ENCODE measurements at places on chromosomes 1 and 21.

DNA sequence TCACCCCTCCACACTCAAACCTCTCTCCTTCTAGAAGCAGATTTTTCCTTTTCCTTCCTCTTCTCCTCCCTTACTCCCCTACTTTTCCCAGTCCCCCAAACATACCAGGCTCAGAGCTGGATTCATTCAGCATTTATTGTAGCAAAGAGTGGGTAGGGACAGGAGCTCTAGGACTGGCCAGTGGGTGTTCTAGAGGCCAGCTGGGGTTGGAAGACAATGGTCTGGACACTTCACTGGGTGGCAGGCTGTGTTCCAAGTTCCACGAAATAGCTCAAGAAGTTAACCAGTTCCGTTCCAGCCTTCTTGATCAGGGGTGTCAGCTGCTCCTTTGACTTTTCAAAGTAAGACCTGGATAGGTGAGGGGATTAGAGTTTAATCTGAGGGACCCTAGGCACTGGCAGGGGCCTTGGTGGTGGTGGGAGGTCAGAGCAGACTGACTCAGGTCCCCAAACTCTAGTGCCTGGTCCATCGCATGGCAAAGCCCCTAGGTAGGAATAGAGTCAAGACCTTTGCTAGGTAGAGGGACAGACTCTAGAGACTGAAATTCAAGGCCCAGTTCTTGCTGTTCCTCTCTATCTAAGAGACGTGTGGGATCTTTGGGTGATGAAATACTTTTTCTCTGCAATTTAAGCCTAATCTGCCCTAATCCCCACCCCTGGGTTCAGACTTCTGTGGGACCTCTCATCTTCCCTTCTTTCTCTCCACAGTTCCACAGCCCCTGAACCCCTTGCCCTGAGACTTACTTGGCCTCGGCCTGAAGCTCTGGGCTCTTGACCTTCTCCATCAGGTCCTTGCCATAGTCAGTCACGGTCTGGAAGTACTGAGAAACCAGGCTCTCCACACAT is 1.0 kb downstream of the APOA2 start:
- DNase-seq, result no peak

DNA sequence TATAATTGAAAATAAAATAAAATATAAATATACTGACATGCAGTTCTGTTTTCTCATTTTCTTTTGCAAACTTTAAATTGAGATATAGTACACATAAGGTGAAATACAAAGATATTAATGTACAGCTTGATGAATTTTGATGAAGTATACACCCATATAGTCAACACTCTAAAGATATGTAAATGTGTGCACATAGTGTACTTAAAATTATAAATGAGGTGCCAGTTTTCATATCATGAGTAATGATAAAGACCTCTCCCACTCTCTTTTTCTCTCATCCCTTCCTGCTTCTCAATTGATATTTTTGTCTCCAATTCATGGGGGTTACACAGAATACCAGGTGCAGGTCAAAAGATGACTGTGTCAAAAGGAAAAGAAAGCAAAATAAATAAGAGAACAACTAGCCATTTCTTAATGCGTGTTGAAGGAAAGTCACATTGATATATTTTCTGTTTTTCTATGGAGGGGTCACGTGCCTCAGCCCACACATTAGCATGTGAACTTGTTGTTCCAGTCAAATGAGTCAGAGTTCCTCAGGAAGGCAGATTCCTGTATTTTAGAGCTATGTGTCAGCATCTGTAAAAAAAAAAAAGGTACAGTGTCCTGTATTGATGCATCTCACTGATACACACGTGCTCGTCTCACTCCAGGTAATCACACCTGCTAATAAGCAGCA is 64.3 kb upstream of the HOOK1 start:
- peak; percentile 53 for DNase-seq

DNA sequence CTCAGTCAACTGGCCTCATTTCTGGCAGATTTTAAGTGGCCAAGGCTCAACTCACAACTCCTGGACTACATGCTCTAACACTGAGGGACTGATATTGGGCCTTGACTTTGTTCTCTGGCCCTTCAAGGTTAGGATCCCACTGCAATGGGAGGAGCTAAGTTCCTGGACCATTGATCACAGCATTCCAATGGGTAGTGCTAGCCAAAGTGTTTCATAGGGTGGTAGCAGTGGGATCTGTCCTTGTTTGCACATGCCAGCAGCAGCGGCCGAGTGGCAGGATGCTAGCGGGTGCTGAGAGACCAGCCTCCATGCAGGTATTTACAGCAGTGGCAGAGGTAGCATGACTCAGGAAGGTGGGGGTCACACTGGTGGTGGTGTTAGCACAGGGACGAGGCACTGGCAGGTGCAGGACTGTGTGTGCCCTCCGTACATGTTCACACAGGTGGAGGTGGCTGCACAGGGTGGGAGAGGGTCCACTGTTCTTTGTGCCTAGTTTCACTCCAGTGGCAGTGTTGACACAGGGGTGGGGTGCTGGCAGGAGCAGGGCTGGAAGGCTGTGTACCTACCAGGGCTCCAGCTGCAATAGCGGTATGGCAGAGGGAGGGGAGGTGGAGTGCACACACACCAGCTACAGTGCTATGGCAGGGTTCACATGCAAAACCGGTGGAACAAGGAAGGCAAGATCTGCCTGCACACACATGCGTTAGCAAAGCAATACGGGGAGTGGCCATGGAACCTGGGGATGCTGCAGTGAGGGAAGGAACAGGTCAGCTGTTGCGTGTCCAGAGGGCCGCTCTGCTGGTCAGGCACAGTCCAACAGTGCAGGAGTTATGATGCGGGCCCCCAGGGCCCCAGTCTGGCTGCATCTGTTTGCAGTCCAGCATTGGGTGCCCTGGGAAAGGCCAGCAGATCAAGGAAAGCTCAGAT is 51.7 kb downstream of the COL24A1 start:
- DNase-seq, result no peak

GRCh38 chr1:61337037-61337436 is 254.7 kb downstream of the NFIA start:
- DNase-seq, result peak; percentile 24

- no peak for DNase-seq
These were observed 102.8 kb upstream of the C1orf21 start for GRCh38 chr1:184283999-184284398.

- no peak for DNase-seq
These were observed 921 bp downstream of the SMPDL3B start for GRCh38 chr1:27935721-27936120.

All from SK-MEL-5 (cell line).